GM12891 (cell line): ENCODE measurements at places on chromosomes 13 and 19.

DNA sequence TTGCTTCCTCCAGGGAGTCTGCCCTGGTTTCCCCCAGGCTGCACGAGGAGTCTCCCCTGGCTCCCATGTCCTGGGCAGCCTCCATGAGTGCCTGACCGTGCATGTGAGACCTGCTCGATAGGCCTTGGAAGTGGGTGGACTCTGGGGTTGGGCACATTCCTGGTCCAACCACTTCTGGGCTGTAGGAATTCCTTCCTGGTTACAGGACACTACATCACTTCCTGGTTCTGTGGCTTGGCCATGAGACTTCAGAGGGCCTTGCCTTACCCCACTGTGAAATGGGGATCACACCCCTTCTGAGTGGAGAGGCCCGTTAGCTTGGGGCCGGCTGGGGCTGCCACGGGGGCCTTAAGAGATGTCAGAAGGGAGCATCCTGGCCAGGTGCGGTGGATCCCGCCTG, 4.0 kb upstream of the ZNF628 start:
- DNase-seq: no peak

DNA sequence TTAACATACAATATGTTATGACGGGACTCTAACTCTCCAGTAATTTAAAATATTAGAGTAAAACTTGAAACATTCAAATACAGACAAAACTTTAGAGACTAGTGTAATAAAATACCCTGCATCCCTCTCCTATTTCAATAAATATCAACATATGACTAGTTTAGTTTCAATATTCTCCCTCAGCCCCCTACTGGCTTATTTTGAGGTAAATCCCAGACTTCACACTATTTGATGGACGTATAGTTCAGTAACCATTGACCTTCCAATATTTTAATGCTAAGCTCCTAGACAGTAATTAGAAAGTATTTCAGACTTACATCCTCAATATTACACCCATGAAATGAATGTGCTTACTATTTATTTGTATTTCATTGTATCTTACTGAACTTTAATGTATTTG, 180.7 kb upstream of the STARD13 start:
- DNase-seq: no peak

GRCh38 chr13:32253911-32254399, 61.2 kb downstream of the ZAR1L start:
- DNase-seq: no peak

DNA sequence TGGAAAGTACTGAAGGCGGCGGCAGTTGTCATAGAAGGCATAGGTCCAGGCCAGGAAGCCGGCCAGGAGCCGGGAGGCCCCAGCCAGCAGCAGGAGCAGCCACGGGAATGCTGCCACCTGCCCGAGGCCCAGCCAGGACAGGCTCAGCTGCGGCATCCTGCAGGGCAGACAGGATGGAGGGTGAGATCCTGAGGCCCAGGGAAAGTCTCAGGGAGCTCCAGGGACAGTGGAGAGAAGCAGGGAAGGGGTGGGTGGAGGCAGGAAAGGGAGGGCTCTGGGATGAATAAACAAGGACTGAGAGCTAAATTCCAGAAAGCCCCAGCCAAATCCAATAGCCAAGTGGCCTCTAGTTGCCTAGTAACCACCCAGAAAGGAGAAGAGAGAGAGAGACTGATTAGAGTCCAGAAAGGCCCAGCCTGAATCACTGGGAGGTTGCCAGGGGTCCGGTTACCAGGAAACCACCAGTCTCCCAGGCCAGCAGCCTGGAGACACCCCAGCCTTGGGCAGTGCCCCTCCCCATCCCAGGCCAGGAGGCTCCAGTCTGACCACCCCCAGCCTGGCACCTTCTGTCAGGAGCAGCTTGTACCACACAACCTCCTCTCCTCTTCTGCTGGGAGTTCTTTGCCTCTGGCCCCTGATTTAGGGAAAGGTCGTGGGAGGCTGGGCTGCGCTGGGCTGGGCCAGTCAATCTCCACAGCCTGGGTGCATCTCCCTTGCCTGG, 7.5 kb upstream of the OR10H5 start:
- DNase-seq: no peak

DNA sequence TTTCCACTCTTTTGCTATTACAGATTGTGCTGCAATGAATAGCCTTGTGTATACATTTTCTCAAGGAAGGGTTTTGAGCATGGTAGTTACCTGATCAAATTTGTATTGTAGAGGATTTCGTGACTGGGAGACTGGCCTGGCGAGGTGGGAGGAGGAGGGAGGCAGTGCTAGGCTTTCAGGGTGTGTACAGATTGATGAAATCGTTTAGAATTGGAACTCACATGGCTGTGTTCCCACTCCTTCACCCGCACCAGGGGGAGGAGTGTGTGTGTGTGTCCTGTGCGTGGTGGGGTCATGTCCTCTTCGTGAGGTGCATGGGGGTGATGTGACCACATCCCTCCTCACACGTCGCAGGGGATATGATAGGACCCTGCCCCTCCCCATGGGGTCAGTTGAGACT, 8.3 kb downstream of the PGLYRP1 start:
- no peak for DNase-seq

GRCh38 chr19:38395381-38396114, 7.1 kb downstream of the SPRED3 start:
- DNase-seq: no peak

GRCh38 chr19:40862785-40863184, 12.5 kb upstream of the CYP2A6 start:
- no peak for DNase-seq

DNA sequence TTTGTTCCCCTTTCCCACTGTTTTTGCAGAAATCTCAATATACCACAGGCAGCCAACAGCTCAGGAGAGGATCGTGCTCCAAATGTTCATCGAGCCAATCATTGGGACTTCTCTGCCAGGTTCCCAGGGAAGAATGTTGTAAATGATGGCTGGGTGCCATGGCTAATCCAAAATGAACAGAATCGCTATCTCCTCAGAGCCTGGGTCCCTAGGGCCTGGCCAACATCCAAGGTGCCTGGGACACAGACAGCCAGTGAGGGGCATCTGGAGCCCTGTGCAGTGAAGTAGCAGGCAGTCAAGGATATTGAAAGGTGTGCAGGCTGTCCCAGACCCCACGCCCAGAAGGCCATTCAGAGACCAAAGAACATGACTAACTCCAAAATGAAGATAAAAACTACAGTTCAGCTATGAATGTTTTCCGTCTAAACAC, 37.8 kb downstream of the BRD4 start:
- DNase-seq: no peak

DNA sequence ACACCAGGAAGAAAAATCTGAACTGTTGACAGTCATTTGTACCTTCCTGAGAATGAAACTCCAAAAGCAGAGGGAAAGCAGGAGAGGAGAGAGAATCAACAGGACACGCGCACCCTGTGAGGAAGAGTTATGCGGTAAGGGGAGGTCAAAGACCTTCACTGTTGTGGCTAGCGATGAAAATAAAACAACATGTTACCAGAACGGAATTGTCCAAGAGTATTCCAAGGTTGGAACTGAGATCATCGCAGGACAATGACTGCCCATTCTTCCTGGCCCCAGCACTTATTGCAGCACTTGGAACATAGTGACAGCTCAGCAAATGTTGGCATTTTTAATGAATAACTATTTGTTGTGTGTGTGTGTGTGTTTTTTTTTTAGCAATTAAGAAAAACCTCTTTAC, 176.0 kb upstream of the TSC22D1 start:
- no peak for DNase-seq

- no peak for DNase-seq
These were observed 2758.2 kb downstream of the PCDH9 start for GRCh38 chr13:64471916-64472315.

DNA sequence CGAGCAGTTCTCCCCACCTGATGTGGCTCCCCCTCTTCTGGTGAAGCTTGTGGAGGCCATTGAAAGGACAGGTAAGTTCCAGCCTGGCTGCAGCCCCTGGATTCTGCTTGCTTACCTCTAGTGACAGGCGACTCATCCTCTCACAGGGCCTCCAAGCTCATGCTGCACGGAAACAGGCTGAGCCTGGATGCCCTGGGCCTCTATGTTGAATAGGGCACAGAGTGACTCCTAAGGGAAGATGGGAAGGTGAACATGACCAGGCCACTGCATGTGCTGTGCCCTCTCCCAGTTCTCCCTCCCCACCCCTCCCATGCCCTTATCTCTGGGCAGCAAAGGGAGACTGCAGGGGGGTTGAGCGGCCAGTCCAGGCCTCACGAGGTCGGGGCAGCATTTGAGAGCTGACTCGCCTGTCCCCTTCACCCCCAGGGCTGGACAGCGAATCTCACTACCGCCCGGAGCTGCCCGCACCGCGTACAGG, 7.6 kb downstream of the PIK3R2 start:
- DNase-seq: no peak

- no peak for DNase-seq
These were observed 601 bp downstream of the SLC46A3 start for GRCh38 chr13:28718196-28718542.

- no peak for DNase-seq
These were observed 5.7 kb downstream of the MCF2L start for GRCh38 chr13:112974671-112975070.

DNA sequence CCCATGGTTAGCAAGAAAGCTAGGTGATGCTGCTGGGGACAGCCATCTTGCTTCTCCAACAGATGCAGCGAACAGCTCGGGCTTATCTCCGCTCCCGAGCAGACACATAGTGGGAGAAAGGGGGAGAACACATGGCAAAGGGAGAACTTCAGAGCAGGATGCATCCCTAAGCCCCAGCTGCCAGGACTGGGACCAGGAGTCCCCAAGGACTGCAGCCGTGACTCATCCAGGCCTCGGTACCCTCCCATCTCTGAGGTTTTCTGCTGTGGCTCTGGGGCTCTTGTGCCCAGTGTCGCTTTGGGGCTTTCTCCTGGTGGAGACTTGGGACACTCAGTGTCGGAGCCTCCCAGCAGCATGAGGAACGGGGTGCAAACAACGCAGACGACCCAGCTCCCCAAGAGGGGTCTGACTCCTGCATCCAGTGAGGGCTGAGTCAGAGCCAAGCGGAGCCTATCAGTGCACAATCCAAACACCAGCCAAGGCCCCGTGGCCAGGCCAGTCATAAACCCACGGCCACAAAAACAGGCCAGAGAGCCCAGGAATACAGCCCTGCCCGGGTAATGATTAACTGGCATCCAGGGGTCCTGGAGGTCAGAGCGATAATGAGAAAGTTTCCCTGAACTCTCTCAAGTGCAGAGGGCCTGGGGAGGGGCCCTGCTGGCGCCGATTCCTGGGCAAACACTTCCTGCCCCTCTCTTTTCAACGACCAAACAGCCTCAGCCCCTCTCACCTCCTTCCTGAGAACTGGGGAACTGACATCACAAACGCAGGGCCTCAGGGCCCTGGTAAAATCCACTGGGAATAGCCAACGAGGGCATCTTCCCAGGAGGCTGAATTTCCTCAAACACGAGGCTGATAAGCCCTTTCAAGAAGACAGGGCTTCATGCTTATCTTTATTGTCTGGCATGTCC, 202.9 kb downstream of the USP12 start:
- DNase-seq: no peak

- DNase-seq: no peak
These were observed 37.2 kb downstream of the TGDS start for GRCh38 chr13:94558716-94559115.

- DNase-seq: no peak
These were observed 27.9 kb downstream of the FLT1 start for GRCh38 chr13:28467034-28467433.

DNA sequence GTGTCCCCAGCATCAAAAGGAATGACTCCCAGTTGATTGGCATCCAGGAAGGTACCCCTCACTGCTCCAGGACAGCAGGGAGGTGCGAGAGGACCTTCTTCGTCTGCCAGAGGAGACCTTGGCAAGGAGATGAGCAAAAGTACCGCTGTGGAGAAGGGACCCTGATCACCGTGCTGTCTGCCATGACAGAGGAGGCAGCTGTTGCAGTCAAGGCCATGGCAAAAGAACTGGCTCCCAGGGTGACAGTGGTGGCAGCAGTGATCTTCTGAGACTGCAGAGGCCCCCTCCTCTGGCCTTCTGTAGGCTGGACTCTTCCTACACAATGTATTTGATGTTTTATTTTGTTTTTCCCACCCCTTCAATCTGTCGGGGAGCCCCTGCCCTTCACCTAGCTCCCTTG, 32.0 kb downstream of the NKPD1 start:
- no peak for DNase-seq

DNA sequence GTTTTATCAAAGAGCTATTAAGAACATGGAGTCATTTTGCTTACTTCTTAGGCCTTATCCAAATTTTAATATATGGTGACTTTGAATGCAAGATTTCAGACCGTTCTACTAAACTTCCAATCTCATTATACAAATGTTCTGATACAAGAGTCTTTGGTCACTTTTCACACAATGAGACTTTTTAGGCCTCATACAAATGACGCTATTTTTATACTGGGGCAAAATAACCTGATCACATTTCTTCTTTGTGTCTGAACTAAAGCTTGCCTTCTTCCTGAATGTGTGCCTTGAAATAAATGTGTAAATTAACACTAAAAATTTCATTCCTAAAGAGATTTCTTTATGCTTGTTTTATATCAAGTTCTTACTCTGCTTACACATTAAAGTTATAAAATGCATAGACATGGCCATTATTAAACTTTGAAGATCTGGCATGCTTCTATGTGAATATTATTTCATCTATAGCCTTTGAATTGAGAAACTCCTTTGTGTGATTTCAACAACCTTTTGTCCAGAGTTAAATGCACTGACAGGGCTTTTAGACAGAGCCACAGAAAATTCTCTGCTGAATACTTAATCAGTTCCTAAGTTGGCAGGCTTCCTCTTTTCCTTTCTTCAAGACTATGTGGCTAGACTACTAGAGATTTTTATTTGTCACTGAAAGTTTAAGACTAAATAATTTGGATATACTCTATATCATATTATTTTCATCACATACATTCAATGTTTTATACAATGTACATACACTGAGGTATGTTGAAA, 86.1 kb downstream of the EDNRB start:
- no peak for DNase-seq

DNA sequence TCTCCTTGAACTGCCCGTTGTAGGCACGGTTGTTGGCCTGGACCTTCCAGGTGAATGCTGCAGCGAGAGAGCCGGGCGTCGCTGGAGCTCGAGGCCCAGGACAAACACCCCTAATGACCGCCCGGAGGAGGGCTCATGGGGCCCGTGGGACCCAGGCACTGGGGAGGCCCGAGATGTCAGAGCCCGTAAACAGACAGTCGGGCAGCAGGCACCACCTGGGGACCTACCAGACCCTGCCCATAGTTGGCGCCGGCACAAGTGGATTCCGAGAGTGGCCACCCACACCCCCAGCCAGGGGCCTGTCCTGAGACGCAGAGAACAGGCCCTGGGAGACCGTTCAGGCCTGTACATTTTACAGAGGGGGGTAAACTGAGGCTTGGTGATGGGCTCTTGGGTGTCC, 2.4 kb downstream of the ATP8B3 start:
- no peak for DNase-seq
